AG08396 (cell line): ENCODE measurements at places on chromosomes 2 and 18.

DNA sequence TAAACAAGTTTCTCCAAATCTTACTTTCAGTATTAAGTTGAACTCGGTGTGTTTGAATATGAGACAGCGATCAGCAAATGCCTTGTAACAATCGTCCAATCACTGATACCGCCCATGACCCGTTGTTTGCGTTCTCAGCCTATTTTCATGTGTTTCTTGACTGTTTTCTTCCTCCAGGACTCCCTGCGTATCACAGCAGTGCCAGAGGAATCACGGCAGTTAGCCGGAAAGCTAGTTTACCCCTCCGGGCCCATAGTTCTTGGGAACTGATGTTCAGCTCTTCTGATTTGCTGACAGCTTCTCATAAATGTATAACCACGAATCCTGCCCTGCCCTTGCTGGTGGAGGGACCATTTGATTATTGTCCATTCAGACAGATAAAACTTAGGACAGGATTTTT is 42.2 kb upstream of the TPO start:
- DNase-seq = no peak

DNA sequence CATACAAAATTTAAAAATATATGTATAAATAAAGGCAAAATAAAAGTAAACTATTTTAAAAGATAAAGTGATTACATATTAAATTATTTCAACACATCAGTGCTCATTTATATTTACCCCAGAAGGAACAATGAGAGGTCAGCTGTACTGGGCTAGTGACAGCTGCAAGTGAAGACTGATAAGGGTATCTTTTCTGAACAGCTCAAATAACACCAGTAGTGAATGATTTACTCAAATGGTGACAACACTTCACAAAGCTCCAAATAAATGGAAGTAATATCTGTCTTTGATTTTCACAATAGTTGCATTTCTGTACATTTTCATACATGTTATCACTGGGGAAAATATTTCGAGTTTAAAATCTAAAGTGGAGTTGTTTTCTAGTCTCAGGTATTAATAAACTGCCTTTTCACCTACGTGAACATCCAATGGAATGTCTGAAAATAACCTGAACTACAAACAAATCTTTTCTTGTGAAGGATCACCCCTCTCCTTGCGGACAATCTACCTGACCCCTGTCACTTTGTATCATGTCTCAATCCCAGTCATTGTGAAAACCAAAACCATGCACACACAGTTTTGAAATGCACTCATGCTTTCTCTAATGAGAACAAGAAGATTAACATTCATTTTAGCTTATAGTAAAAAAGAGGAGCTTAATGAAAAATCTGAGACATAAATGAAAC is 1928.8 kb upstream of the CELF4 start:
- no peak for DNase-seq

- DNase-seq = no peak
Observed at GRCh38 chr2:231128541-231128940, 3.7 kb upstream of the HTR2B start.

DNA sequence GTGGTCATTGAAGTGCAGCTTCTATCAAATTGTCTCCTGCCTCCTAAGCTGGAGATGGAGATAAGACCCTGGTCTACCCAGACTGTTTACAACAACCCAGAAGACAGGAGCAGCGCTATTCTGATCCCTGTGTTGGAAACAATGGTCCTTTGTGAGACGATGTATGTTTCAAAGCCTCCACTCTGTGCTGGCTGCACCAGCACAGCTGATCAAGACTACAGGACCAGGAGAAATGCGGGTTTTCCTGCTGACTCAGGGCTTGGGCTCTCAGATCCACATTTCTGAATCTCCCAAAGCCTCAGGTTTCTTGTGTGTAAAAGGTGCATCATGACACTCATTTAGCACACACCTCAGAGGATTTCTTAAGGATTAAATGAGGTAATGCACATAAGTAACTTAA is 92.0 kb downstream of the POU3F3 start:
- DNase-seq = no peak

- DNase-seq = no peak
Observed at GRCh38 chr2:215811003-215811402, 202.3 kb downstream of the MREG start.

- DNase-seq = no peak
Observed at GRCh38 chr2:28436525-28437051, 43.9 kb downstream of the FOSL2 start.

- peak; percentile 1 for DNase-seq
Observed at GRCh38 chr18:29234751-29235150, 1057.8 kb upstream of the CDH2 start.

- peak; percentile 39 for DNase-seq
Observed at GRCh38 chr18:3281456-3282400, 19.8 kb downstream of the MYL12B start.

DNA sequence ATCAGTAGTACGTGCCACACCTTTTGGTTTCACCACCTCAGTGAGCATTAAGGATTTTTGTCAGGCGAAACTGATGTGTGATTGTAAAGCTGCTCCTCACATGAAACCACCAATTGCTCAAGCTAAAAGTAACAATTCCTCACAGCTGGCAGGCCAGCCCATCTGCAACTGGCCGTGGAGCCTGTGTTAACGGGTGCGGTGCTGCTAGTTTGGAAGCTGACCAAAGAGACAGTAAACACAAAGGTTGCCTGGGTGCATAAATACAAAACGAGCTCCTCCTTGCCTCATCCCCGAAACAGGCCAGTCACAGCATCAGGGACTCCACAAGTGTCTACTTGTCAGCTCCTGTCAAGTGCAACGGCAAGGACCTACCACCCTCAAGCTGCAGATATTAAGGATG is 32.0 kb downstream of the LGALSL start:
- DNase-seq = no peak

GRCh38 chr2:173184031-173185004 is 108.7 kb downstream of the MAP3K20 start:
- DNase-seq = peak; percentile 85

- no peak for DNase-seq
Observed at GRCh38 chr2:191032588-191033429, 18.8 kb upstream of the STAT1 start.

GRCh38 chr2:98565941-98566340 is 42.4 kb downstream of the COA5 start:
- no peak for DNase-seq

GRCh38 chr2:73253400-73253799 is 19.3 kb downstream of the CCT7 start:
- DNase-seq = no peak

GRCh38 chr2:189096769-189097447 is 82.7 kb downstream of the COL5A2 start:
- peak; percentile 19 for DNase-seq

DNA sequence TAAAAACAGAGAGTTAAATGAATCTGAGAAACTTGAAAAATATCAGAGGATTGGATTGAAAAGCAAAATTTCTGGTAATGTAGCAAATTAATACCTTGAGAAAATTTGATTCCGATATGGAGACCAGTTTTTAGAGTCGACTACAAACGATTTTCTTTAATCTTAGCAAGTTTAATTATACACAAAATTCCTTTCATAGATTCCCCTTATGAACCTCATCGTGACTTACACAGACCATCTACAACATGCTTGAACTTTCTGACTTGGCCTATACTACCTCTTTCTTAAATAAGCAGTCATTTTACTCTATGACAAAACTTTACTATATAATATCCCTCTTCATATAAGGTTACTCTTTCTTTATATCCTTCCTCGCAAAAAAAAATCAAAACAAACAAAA is 769.6 kb upstream of the CRIM1 start:
- no peak for DNase-seq

GRCh38 chr2:62045017-62045543 is 139.6 kb downstream of the COMMD1 start:
- DNase-seq = no peak

DNA sequence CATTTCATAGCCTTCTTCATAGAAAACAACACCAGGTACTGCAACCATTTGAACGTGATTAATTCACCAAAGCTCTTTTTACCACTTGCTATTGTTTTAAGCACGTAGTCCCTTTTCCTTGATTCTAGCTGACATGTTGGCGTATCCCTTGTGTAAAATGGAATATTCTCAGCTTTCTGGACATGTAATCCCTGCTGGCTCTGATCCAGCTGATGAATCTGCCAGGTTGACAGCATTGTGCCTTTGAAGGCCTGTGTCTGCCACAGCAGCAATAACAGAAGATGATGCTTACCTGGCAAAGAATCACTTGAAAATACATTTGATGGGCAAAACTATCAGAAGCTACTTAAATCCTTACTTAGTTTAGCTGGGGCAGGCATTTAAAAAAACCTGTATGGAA is 81.0 kb upstream of the CCDC150 start:
- no peak for DNase-seq

- DNase-seq = no peak
Observed at GRCh38 chr2:160105366-160105765, 43.0 kb upstream of the PLA2R1 start.

DNA sequence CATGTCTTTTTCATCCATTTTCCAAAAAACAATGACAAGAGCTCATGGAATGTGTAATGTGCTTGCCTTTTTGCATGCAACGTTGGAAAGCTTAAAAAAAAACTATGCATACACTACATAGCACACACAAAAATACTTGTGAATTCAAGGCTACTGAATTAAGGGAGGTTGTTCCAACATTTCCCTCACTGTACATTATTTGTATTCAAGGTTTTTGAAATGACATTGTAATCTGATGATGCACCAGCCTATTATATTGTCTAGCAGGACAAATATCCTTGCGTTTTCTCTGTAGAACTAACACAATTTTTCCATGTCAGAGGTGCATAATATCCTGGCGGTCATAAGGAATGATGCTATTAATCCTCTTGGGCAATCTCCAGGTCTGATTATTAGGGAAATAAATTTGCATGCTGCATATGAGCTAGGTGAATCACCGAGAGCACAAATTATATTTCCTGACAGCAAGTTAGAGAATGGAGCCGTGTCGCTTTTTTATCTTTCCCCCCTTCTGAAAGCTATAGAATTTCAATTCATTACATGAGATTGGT is 836.9 kb upstream of the FANCL start:
- DNase-seq = no peak

- DNase-seq = no peak
Observed at GRCh38 chr2:72719416-72719815, 106.4 kb downstream of the EXOC6B start.

- no peak for DNase-seq
Observed at GRCh38 chr2:156317631-156318030, 14.9 kb downstream of the NR4A2 start.

- no peak for DNase-seq
Observed at GRCh38 chr2:122001441-122001874, 246.0 kb downstream of the TSN start.

GRCh38 chr2:174395969-174396630 is 570 bp downstream of the SCRN3 start:
- DNase-seq = peak; percentile 22

- no peak for DNase-seq
Observed at GRCh38 chr2:196284144-196284844, 112.9 kb upstream of the STK17B start.

DNA sequence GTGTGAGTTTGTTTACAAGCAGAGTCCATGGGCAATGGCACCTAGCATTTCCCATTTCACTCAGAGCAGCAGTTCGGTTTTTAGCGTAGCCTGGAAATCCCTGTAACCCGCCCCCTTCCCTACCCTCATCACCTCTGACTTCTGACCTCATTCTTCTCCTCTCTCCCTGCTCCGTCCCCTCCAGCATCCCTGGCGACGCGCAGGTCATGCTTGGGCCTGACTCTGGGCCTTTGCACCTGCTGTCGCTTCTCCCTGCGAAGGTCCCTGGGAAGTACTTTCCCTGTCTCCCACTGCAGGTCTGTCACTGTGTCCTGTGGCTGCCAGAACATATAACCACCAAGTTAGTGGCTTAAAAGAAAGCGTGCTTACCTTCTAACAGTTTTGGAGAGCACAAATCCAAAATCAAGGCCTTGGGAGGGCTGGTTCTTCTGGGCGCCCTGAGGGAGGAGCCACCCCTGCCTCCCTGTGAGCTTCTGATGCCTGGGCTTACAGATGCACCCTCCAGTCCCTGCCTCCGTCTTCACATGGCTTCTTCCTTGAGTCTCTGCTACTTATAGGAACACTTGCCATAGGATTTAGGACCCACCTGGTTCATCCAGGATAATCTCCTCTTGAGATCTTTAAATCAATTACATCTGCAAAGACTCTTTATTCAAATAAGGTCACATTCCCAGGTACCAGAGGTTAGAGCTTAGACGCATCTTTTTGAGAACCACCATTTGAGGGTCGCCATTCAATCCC is 8.1 kb upstream of the RAB17 start:
- DNase-seq = no peak

DNA sequence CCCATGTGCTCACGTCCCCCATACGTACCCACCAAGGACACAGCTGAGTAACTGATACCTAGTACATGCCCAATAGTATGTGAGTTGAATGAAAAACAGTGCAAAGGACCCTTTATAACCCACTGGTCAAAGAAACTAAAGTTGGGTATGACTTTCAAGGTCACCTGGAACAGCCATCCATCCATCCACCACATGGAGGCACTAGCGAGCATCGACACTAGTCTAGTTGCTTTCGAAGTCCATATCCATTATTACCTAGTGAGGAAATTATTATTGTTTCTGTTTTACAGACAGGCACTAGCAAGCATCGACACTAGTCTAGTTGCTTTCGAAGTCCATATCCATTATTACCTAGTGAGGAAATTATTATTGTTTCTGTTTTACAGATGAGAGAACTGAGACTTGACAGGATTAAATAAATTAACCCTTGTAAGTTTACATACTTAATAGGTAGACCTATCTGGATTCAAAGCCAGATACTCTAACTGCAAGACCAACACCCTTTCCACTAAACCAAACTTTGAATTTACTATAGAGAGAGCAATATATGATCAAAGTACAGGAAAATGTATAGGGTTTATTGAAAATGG is 233.7 kb downstream of the METTL4 start:
- peak; percentile 14 for DNase-seq

GRCh38 chr2:227716501-227716900 is 1.3 kb downstream of the SLC19A3 start:
- no peak for DNase-seq

DNA sequence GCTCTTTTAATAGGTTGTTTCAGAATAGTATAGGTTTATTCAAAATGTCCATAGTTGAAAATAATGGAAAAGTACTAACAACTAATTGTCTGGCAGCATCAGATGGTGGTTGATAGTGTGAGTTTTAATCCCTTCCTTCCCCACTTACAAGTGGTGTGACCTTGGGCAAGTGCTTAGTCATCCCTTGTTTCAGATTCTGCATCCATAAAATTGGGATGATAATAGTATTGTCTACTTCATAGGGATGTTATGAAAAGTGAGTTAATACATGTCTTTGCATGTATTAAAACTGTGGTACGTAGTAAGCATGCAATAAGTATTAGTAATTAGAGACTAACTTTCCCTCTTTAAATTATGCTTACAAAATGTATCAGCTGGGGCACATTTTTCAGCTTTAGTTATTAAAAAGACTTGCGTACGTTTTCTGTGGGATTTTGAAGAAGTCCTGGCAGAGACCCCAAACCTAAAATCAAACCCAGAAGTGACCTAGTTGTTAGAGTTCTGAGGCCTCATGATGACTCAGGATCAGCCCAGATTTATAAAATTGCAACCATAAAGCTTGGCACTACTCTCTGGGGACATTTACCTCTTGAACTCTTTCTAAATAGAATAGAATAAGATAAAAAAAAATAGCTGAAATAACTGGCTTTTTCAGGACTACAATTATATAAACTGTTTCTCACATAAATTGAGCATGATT is 8.6 kb downstream of the ITGA4 start:
- peak; percentile 6 for DNase-seq

- no peak for DNase-seq
Observed at GRCh38 chr2:212712991-212713390, 174.4 kb upstream of the ERBB4 start.
